Stimulated activated CD8-positive, alpha-beta memory T cell treated with anti-CD3 and anti-CD28 coated beads, Interleukin-15, amount 100 ng/mL, for 4 hours (primary cell): ENCODE measurements at places on chromosomes 5 and 9.

DNA sequence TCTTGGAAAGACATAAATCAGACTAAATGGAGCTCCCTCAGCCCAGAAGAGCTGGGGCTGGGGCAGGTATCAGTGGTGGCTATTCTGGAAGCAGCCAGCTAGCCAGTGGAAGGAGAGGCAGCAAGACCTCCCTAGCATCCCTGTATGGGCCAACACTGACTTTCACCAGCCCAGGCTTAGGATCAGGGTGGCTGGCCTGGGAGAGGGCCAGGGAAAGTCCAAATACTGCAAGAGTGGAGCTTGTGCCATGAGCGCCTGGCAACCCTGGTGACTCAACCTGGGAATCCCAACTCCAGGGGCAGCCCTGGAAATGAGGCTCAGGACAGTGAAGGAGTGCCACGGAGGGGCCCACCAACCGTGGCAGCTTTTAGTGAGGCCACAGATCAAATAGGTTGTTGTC lies 7.6 kb upstream of the IRF1 start:
- no peak for DNase-seq

DNA sequence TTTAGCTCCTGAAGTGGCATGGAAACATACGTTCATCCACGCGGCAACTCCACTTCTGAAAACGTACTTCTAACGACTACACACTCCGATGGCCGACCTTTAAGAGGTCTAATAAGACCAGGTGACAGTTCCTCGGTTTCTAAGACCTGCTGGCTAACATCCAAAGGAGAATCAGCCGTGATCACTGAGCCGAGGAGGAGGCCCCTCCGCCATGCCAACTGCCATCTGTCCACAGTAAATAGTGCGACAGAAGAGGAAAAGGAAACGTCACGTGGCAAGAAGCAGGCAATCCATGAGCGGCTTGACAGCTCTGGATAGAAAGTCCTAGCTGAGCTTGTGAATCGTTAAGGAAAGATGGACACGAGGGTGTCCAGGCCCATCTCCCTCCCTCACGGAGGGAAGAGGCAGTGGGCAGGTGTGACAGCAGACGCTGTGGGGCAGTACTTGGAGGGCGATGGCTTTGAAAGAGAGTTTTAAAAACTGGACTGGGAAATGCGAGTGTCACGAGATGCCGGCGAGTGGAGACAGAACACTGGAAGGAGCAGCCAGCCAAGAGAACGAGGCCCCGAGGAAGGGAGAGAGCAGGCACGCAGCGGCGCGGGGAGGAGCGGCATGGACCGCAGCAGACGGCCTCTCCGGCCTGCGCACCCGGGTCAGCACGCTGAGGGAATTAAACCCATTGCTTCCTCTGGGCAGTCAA lies 66.7 kb upstream of the TBC1D9B start:
- DNase-seq: no peak

DNA sequence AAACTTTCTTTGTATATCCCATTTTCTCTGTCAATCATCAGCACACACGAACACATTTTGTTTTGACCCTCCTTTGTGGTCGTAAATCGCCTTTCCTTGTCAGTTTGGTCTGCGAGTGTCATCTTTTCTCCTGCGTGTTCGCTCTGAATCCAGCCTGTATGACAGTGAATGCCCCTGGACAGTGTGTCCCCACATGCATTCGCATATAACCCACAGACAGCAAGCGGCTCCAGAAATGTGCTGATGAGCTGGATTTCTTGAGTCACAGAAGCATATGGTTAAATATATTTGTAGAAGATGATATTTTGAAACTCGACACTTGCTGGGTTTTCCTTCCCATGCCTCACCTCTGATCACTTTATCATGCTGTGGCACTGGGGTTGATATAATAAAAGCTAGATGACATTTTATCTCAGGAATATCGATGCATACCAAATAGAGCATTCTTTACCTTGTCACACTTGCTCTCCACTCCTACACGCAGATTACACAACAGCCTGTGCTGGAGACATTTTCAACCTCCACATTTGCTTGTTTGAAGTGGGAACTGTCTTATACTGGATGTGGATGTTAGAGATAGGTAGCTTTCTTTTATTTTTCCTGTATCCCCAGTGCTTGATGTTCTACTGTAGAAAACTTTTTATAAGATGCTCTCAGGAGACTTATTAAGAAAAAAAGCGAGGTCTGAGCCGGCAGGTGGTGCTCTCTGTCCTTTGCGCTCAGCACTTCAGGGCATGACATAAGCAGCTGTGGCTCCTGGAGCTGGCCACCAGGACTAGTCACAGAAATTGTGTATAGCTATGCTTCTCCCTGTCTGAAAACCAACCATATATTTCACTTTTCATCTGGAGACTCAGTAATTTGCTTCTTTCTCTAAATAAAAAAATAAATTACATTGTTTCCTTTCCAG lies 215.1 kb downstream of the SH3GL2 start:
- no peak for DNase-seq

GRCh38 chr9:122996586-122996985 lies 36.9 kb upstream of the GPR21 start:
- no peak for DNase-seq

GRCh38 chr5:169561893-169562292 lies 21.7 kb upstream of the SPDL1 start:
- no peak for DNase-seq

DNA sequence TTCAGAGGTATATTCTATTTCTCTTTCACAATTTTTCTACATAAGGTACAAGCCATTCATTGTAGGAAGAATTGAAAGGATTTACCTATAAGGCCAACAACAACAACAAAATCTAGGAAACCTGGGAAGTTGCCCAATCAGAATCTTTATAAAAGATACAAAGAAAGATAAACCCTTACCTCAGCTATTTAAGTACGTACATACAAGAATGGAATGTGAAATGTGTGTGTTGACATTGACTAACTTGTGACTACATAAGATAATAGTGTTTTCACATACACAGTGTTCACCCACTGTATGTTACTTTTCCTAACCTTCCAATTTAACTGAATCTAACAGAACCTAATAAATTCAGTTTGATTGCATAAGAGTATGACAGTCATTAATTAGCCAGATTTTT lies 154.1 kb downstream of the ADAMTS6 start:
- DNase-seq: no peak

- DNase-seq: no peak
Observed at GRCh38 chr9:6113819-6114218, 98.4 kb upstream of the RANBP6 start.

DNA sequence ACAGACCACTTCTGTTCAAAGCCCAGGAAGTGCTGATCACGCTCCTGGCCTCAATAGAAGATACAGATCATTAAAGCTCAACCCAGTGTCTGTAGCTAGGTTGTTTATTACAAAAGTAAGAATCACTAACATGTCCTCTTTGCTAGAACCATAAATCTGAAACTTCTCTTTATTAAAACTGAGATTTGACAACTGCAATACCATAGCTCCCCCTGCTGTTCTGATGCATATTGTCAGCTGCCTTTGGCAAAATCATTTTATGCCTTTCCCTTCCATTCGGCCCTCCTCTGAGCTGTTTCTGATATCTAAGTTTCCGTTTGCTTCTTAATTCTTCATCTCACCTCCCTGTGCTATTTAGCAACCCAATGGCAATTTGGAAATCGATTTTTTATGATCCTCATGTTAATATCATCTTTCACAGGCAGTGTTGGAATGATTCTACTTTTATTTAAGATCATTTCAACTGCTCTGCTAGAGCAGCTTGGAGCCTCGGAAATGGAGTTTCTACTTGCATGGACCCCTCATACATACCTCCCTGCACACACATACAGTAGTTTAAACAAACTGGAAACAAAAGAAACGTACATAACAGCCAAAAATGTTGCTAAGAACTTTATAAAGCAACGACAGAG lies 998.8 kb downstream of the MAT2B start:
- DNase-seq: no peak
